ENCODE measurements at places on chromosomes 6 and 20. TPM values are rescaled to one million over a fixed set of nuclear protein-coding genes. Genes with fewer than 3 reads are reported as not detected.

Gene PDE7B
- not detected for total RNA-seq

Gene C20orf144
- 0.51 TPM for total RNA-seq

GRCh38 chr6:168216751-168217191, 102.8 kb downstream of the DACT2 start:
- no peak for DNase-seq

Gene PHACTR1
- 0.41 TPM for total RNA-seq

DNA sequence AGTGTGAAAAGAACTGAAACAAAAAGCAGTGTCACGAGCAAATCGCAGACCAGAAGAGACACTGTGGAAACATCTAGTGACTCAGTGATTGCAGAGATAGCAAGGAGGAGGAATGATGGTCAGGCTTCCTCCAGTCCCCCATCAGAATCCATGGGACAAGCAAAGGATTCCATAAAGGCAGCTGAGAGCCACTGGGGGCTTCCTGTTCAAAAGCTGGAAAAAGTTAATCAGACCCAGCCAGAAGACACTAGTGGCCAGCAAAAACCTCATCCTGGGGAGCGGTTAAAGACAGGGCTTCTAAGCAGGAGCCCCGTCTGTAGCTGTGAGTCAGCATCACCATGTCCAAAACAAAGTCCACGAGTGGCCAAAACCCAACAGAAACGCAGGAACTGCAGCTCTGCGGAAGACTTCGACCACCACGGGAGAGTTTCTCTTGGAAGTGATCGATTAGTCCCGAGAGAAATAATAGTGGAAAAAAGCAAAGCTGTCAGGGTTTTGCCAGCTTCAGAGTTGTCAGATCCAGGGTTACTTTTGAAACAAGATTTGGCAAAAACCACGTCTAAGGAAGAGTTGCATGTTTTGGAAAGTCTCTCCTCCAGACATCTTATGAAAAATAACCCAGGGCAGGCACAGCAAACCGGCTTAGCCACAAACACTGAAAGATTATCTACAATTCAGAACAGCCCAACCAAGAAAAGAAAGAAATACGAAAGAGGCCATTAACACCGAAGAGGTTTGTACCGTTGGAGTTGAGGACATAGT, 51.0 kb downstream of the JAG1 start:
- no peak for DNase-seq
